ENCODE measurements at places on chromosomes 1 and 21.

DNA sequence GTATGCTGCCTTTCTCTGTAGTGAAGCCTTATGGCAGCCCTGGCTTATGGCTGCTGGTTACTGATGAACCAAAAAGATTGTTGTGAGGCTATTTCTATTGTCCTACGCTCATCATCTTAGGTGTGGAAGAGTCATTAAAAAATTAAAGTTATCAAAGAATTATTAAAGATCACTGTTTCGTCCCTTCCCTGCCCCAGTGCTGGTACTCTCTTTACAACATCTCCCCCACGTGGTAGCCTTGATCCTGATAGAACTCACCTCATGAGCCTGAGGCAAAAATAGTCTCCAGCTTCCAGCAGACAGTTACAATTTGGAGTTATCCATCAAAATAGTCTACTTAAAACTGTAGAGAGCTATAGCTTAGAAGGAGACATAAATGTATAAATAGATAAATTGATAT lies 201.5 kb downstream of the S1PR1 start:
- DNase-seq = peak; percentile 37

- peak; percentile 67 for DNase-seq
These were observed 5.6 kb downstream of the OSBPL9 start for GRCh38 chr1:51622455-51622913.

- DNase-seq = no peak
These were observed 138.8 kb upstream of the CTTNBP2NL start for GRCh38 chr1:112257043-112257835.

- DNase-seq = no peak
These were observed 51.4 kb upstream of the C8B start for GRCh38 chr1:57017200-57017599.

DNA sequence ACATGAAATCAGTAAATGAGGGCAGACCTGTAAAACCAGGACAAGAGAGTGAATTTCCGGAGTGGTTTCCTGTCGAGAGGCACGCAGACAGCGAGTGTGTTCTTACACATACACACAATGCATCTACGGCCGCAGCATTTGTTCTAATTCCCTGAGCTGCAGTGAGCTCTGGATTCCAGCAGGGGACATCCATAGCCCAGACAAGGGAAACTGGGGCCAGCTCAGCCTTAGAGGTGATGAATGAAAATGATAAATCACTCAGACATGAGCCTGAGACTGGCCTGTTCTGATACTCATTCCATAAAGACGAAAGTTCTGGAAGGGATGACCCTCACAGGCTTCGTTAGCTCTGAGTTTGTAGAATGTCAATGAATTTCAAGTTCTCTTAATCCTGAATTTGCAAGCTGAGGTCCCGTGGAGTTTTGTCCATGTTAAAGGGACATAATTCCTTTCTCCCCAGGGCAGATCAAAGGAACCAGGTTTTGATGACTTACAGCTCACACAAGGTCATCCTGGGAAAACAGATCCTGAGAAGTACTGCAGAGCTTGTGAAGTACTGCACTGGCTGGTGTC lies 207.9 kb upstream of the C1orf87 start:
- peak; percentile 87 for DNase-seq

GRCh38 chr1:226804907-226805759 lies 65.3 kb upstream of the PSEN2 start:
- DNase-seq = no peak

DNA sequence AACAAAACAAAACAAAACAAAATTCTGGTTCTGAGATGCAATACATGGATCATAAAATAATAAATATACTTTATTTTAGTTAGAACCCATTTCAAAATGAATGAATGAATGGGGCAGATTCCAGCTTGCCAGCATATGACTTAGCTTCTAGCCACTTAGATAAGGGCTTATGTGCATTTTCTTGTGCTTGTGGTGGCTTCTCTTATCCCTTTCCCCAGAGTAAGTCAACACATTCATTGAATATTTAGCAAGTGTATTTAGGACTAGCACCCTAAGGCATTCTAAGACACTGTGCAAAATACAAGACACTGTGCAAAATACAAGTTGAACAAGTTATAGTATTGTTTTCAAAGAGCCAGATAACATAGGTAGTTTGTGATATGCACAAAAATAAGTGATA lies 4.7 kb downstream of the ADIPOR1 start:
- DNase-seq = no peak

GRCh38 chr1:224095339-224095738 lies 18.6 kb upstream of the FBXO28 start:
- no peak for DNase-seq

DNA sequence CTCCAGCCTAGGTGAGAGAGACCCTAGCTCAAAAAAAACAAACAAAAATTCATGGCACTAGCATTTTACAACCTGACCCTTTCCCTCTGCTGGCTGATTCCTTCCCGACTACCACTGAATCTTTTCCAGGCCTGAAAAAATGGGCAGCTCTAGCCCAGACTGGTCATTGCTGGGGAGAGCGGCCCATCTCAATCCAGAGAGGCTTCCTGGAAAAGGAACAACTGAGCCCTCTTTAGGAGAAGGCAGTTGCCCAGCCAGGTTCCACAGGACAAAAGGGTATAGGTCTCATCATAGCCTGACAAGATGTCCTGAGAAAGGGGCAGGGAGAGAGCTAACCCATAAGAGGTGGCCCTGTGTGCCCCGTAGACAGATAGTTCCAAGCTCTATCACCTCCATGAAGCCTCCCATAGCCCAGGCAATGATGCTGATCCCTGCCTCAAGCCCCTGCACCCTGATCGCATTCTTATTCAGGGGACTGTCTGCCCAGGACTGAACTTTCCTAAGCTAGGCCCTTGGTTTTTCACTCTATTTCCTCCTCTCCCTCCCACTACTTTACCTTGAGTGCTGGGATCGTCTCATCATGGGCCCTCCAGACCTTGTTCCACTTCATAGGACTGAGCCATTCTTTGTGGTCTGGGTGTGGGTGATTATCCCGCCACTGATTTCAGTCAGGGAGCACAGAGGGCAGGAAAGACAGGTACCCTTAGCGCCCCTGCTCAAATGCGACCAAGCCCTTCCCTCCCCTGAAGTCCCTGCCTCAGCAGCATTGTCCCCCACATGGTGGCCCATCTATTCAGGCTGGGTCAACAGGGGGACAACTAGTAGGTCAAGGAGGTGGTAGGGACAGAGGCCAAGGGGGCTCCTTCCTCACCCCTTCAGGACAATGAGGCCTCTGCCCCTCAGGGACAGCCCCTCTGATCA lies 18.2 kb downstream of the RHBG start:
- no peak for DNase-seq

GRCh38 chr1:43821471-43821870 lies 112.1 kb upstream of the ARTN start:
- no peak for DNase-seq

DNA sequence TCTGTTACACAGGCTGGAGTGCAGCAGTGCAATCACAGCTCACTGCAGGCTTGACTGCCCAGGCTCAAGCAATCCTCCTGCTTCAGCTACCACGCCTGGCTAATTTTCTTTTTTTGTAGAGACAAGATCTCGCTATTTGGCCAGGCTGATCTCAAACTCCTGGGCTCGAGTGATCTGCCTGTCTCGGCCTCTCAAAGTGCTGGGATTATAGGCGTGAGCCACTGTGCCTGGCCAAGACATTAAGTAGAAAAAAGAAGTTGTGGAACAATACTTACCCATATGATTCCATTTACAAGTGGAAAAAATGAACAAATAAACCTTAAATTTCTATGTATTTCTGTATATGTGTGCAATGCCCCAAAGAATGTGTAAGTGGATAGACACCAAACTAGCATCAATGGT lies 30.3 kb upstream of the ID3 start:
- DNase-seq = no peak

DNA sequence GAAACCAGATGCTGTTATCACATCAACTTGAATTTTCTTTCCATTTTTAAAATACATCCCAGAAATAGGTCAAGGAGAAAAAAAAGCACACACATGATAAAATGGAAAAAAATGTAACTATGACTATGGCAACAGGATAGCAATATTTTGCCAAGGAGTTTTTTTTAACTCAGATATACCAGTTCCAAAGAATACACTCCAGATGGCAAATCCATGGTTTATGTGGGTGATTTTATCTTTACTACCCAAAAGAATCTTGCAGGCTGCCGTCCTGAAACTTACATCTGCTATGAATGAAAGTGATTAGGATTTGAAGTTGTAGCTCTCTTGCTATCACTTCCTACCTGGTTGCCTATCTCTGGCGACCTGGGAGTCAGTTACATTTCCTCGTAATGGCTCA lies 91.0 kb upstream of the PLPPR4 start:
- no peak for DNase-seq

DNA sequence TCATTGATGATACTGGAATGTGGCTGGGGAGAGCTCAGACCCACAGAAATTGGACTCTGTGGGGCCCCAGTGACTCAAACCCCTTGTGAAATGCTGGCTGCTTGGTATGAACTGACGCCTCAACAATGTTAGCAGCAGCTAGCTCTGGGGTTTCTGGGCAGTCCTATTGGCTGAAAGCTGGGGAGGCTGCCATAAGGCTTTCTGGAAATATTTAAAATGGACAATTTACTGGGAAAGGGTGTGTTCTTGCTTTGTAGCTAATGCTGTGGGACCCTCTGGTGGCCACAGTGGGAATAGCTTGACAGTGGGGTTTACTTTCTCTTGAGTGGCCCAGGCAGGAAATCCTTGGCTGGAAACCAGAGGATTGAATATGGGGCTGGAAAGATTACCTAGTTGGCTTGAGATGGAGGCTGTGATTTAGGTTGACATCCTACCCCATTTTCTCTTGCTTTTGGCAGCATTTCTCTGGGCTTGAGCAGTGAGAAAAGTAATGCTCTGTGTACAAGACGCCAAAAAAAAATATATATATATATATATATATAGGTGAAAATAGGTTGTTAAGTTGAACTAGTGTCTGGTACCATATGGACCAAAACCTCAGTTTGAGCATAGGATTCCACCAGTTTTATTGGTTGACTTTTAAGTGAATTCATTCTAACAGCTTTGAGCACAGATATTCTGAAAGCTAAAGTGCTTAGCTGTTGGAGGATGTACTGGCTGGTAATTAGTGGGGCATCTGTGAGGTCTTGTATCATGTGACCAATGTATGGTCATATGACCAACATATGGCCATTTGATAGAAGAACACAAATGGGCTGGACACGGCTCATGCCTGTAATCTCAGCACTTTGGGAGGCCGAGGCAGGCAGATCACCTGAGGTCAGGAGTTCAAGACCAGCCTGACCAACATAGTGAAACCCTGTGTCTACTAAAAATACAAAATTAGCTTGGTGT lies 8.2 kb upstream of the S100A10 start:
- DNase-seq = peak; percentile 83

DNA sequence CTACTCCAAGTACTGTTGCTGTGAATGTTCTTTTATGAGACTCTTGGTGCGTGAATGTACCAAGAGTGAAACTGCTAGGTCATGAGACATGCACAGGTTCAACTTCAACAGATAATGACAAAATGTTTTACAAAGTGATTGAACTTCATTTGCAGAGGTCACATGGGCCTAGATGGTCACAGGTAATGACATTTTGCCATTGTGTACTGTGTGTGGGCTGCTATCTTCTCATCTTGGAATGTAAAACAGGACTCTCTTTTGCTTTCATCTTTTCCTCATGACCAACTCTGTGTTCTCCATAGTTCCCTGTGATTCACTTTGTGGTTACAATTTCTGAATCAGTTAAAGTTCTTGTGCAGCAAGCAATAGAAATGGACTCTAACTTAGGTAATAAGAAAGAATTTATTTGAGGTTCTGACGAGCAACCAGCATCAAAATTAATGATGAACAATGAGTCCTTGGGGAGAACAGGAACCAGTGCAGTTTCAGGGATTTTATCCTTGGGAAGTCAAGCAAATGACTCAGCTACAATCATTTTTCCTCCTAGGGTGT lies 16.2 kb upstream of the TSNAX start:
- DNase-seq = no peak

DNA sequence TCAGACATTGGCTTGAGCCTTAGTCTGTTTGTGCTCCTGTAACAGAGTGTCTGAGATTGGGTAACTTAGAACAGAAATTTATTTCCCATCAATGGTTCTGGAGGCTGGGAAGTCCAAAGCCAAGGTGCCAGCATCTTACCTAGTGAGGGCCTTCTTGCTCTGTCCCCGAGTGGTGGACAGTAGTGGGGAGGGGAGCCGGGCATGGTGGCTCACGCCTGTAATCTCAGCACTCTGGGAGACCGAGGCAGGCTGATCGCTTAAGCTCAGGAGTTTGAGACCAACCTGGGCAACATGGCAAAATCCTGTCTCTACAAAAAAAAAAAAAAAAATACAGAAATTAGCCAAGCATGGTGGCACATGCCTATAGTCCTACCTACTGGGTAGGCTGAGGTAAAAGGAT lies 336.5 kb upstream of the VAMP3 start:
- DNase-seq = no peak

GRCh38 chr1:237748171-237748960 lies 142.4 kb downstream of the ZP4 start:
- DNase-seq = no peak

- DNase-seq = no peak
These were observed 14.1 kb upstream of the NID1 start for GRCh38 chr1:236078993-236079392.

GRCh38 chr1:170510163-170510562 lies 21.8 kb upstream of the GORAB start:
- DNase-seq = no peak

- no peak for DNase-seq
These were observed 65.8 kb downstream of the TRIM11 start for GRCh38 chr1:228340686-228341449.

DNA sequence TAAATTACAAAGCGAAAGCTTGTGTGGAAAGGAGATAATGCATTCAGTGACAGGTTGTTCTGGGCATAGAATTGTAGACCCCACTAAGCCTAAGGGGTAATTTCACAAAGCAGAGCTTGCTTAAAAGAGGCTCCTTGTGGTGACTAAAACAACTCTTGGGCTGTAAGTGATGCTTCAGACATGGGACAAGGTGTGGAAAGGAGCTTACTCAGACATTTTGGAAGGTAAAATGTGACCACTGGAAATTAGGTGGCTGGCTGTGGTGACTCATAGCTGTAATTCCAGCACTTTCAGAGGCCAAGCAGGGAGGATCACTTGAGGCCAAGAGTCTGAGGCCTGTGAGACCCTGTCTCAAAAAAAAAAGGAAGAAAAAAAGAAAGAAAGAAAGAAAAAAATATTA lies 51.1 kb upstream of the LRRC8C start:
- no peak for DNase-seq

- no peak for DNase-seq
These were observed 58.6 kb upstream of the ZNF281 start for GRCh38 chr1:200468264-200469001.

DNA sequence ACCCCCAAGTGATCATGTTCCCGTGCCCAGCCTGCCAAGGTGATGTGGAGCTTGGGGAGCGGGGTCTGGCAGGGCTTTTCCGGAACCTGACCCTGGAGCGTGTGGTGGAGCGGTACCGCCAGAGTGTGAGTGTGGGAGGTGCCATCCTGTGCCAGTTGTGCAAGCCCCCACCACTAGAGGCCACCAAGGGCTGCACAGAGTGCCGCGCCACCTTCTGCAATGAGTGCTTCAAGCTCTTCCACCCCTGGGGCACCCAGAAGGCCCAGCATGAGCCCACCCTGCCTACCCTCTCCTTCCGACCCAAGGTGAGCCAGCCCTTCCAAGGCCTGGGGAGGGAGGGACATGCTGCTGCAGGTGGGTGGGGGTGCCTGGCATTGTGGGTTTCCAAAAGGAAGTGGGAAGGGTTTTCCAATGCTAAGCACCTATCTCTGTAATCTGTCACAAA lies 2.3 kb downstream of the TRIM46 start:
- DNase-seq = peak; percentile 75

Measured in RPMI8226 (cell line).